ENCODE measurements at places on chromosomes 3 and 15. TPM values are rescaled to one million over a fixed set of nuclear protein-coding genes. Genes with fewer than 3 reads are reported as not detected.

Gene ANKRD63
- not detected for total RNA-seq

Gene NPAP1
- total RNA-seq, result not detected

Gene BCL2A1
- total RNA-seq, result not detected

Gene POLQ
- 1.6 TPM for total RNA-seq

Gene ADGRG7
- not detected for total RNA-seq

Gene CASR
- not detected for total RNA-seq

Gene HGD
- not detected for total RNA-seq

Gene CPLX3
- total RNA-seq, result not detected

Gene ZMAT3
- 23.6 TPM for total RNA-seq

Gene XCR1
- total RNA-seq, result not detected

Gene KPNA4
- total RNA-seq, result 33.1 TPM

Gene GOLGA8G
- total RNA-seq, result not detected

Gene CTDSPL
- 22.9 TPM for total RNA-seq

Gene TNFAIP8L3
- 6.8 TPM for total RNA-seq

Gene SERPINI2
- not detected for total RNA-seq

Gene SNURF
- not detected for total RNA-seq

Gene CTXN2
- total RNA-seq, result not detected

Gene GOLGA8R
- total RNA-seq, result 0.65 TPM
